Naive thymus-derived CD4-positive, alpha-beta T cell (primary cell): ENCODE measurements at places on chromosomes 7 and 10.

GRCh38 chr7:123624527-123625183 is 23.0 kb downstream of the ASB15 start:
- DNase-seq = peak; percentile 54

- DNase-seq = no peak
Measured at GRCh38 chr7:73899731-73900142, 38.8 kb downstream of the TMEM270 start.

- no peak for DNase-seq
Measured at GRCh38 chr10:21385996-21386585, 139.4 kb downstream of the SKIDA1 start.

DNA sequence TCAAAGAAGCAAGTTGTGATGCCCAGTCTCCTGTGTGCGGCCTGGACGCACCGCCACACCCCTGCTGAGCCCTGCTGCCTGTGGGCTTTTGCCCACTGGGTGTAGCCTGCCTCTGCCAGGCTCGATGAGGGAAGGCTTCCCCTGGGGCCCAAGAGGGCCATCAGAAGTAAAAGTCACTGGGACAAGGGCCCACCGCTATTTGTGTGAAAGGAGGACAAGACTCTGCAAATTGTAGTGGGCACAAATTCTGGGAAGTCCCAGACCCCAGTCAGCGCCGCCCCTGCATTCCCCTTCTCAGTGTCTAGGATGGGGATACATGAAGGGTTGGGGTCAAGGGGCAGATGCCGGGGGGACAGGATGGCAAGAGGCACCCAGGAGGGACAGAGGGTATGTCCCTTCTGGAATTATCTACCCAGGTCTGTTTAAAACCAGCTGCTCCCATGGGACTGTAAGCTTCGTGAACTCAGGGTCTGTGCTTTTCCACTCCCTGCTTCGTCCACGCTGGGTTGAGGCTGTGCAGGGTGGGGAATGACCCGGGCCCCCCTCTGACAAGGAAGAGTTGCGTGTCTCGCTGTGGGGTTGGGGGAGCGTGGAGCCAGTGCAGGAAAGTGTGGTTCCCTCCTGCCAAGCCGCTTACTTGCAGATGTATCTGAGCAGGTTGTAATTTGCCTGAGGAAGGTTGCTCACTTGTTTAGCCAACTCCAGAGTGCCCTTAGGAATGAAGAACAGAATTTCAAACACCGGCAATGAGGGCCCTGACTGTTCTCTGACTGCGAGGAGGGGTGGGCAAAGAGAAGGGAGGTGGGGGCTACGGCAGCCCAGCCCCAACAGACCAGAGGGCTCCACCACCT is 147.2 kb downstream of the MAPK8 start:
- no peak for DNase-seq

DNA sequence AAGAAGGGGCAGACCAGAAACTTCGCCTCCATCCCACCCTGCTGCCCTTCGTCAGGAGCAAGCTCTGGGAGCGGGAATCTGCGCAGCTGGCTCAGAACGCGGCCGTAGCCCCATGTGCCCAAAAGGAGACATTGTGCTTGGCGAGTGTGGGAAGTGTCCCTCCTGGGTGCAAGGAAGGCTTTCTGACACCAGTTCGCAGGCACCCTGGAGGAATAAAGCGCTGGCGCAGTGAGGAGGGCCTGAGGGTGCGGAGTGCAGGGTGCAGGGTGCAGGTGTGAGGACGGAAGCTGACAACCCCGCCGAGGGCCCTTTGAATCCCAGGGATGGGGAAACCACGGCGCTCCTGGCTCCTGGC is 811 bp downstream of the SLIT1 start:
- no peak for DNase-seq

- no peak for DNase-seq
Measured at GRCh38 chr10:103936022-103936421, 18.0 kb upstream of the STN1 start.

- no peak for DNase-seq
Measured at GRCh38 chr10:76977046-76977445, 660.6 kb downstream of the KCNMA1 start.

- DNase-seq = peak; percentile 34
Measured at GRCh38 chr10:11823989-11824346, 812 bp downstream of the PROSER2 start.

- peak; percentile 6 for DNase-seq
Measured at GRCh38 chr10:96556003-96556402, 30.8 kb downstream of the TM9SF3 start.

- DNase-seq = no peak
Measured at GRCh38 chr10:84005403-84005802, 133.9 kb upstream of the GHITM start.

GRCh38 chr10:60298408-60299389 is 91.0 kb downstream of the ANK3 start:
- DNase-seq = no peak

DNA sequence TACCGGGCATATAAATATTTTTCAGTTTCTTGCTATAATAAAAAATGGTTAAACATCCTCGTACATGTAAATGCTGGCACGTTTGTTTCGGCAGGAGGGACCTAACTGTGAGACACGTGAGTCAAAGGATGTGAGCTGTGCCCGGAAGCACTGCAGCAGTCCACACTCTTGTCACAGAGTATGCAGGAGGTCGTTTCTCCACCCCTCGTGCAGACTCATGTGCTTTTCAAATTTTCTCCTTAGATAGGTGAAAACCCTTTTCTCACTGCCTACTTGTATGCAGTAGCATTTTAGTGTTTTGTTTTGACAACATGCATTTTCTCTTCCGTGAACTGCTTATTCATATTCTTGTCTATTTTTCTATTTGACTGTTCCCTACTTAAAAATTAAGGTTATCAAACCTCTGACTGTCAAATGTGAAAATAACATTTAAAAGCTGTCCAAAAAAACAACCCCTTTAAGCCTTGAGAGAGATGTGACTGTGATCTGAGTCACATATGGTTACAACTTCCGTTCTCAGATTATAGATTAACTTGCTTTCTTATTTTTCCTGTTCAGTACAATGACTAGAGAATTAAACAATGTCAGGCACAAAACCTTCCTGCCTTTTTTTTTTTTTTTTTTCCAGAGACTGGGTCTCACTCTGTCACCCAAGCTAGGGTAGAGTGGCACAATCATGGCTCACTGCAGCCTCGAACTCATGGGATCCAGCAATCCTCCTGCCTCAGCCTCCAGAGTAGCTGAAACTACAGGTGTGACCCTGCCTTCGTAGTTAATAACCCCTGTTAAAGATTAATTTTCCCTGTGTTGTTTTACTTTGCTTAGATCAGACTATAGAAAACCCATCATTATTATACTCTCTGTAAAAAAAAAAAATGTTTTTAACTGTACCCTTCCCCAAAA is 45.1 kb downstream of the DPY19L1 start:
- no peak for DNase-seq

DNA sequence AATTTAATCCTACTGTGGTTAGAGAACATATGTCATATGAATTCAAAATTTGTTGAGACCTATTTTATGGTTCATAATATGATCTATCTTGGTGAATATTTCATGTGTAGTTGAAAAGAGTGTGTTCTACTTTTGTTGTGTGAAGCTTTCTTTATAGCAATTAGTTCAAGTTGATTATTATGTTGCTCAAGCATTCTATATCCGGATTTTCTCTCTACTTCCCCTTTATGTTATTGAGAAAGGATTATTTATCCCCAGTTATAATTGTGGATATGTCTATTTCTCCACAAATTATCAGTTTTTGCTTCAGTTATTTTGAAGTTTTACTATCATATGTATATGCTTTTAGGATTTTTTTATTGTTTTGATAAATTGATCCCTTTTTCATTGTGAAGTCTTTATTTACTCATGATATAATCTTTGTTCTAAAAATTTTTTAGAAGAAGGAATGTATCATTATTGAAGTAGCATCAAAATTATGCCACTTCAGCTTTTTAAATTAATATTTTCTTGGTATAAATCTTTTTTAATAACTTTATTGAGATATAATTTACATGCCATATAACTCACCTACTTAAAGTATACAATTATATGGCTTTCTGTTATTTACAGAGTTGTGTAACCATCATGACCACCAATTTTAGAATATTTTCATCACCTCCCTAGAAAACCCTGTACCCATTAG is 12.0 kb upstream of the MEST start:
- no peak for DNase-seq

DNA sequence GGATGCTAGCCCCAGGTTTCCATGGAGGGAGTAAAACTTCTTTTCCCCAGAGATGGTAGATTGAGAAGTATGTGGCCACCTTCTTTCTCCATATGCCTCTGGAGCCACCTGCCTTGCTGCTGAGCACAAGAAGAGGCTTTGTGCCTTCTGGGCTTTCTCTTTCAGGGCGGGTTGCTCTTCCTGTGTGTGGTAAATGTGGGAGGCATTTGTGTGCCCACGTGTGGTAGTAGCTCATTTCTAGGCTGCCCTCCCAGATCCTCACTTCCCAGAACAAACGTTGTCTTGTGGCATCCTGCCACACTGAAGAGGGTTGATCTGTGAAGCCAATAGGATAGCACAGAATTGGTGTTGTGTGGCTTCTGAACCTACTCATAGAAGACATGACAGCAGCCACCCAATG is 342.0 kb upstream of the PODXL start:
- DNase-seq = no peak

DNA sequence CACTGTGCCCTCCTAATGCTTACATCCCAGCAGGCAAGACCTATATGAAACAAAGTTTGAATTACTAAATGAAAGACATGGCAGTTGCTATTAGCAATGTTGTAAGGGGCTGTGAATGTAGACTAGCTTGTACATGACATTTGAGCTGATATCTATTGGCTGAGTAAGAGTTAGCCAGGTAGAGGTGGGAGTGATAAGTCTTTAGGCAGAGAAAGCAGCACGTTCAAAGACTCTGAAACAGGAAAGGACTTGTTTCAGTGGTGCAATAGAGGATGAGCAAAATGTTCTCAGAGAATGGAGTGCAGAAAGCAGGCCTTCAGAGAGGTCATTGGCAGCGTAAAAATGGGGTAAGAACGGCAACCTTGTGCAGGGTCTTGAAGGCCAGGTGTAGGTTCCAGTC is 687.6 kb downstream of the AUTS2 start:
- DNase-seq = no peak

DNA sequence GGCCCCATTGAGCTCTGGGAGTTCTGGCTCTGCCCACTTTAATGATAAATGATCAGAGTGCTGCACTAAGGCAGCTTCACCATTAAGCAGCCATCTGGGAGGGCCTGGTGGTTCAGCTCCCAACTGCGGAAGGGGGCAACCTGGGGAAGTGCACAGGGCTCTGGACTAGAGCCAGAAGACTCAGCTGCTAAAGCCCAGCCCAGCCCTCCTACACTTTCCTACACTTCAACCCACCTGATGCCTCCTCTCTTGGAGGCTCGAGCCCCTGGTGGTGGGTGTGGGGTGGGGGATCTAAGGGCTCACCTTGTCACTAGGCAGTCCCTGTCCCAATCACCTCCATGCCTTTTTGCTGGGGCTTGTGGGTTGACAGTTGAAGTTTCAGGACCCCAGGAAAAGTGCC is 60.6 kb upstream of the ANTXRL start:
- DNase-seq = no peak

DNA sequence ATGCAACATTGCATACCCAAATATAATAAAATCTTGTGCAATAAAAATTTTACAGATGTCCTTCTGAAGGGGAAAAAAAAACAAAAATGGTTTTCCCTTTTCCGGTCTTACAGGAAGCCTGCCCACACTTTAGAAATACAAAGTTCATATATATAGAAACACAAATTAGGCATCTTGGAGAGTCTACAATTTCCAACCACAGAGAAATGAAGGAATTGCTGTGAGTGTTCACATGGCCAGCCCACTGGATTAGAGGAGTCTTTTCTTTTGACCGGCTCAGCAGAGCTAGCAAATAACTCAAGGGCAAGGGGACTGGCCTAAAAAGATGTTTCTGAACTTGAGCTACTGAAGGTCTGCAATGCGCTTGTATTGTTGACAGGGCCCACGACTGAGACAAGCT is 92.4 kb downstream of the GLI3 start:
- no peak for DNase-seq

DNA sequence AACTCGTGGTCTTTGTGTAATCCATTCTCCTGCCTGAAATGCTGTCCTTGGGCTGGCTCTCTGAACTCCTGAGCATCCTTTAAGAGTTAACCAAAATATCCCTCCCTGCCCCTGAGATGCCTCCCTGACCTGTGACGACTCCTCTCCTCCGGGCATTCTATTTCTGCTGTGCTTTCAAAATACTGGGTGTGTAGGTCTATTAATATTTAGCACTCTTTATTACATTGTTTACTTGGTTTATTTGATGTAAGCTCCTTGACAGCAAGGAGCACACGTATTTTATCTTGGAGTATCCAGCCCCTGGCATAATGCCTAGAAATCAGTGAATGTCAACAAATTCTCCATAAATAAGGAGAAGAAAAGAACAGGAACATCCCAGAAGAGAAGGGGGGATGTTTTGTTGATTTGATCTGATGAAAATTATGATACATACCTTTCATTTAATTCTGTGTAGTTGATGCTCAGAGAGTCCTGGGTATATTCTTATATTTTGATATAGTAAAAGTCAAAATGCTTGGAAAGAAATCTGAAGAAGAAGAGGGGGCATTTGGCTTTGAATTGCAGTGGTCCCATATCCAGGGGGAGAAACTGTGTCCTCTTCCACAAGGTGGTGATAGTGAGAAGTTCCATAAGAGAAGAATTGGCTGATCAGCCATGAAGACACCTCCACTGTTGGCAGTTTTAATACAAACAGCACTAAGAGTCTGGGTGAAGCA is 107.7 kb upstream of the MPP7 start:
- DNase-seq = no peak

- no peak for DNase-seq
Measured at GRCh38 chr10:17606547-17607040, 10.6 kb downstream of the HACD1 start.

DNA sequence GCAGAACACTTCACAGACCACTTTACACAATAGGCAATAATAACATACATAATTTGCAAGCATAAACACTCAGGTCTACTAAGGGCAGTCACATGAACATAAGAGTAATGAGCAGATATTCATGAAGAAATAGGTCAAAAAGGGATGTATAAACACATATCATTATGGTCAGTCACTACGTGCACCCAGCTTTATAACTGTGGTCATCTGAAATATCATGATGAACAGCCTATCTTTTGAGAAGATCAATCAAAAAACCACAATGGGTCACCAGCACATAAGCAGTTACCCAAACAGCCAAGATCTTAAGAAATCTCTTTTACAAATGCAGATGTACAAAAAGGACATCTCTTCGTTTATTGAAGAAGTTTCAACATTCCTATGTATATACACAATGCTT is 35.5 kb upstream of the DRGX start:
- DNase-seq = no peak

GRCh38 chr7:44236333-44236728 is 35.6 kb downstream of the YKT6 start:
- no peak for DNase-seq

- peak; percentile 41 for DNase-seq
Measured at GRCh38 chr7:151248346-151249033, at the start of gene SMARCD3. SMARCD3 (minus strand) TSS chr7:151248694; CDS start chr7:151248562, 132 bp downstream.

- no peak for DNase-seq
Measured at GRCh38 chr7:1526271-1526754, 4.2 kb upstream of the MAFK start.
